ENCODE measurements at places on chromosomes 4 and X.

GRCh38 chrX:150688911-150689451 lies 4.2 kb upstream of the MTMR1 start:
- DNase-seq, result no peak

DNA sequence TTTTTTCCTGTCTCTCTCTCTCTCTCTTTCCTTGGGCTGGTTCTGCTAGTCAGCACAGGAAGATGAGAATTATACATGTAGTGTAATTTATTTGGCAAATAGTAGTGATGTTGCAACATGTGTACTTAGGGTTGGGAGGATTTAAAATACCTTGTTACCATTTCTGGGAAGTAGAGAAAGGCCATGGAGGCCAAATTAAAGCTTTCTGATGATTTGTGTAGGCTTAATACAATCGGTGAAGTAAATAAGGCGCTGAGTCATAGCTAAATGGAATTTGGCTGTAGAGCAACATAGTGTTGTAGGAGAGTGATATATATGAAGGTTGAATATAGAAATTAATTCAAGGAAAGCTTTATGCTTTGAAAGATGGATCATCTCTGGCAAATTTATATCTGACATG lies 295.3 kb downstream of the GRID2 start:
- no peak for DNase-seq

- no peak for DNase-seq
These were observed 134.7 kb downstream of the FNIP2 start for GRCh38 chr4:158903472-158904043.

GRCh38 chr4:13327991-13328390 lies 156.1 kb downstream of the RAB28 start:
- no peak for DNase-seq

- no peak for DNase-seq
These were observed 384.8 kb downstream of the IL15 start for GRCh38 chr4:142021181-142021580.

DNA sequence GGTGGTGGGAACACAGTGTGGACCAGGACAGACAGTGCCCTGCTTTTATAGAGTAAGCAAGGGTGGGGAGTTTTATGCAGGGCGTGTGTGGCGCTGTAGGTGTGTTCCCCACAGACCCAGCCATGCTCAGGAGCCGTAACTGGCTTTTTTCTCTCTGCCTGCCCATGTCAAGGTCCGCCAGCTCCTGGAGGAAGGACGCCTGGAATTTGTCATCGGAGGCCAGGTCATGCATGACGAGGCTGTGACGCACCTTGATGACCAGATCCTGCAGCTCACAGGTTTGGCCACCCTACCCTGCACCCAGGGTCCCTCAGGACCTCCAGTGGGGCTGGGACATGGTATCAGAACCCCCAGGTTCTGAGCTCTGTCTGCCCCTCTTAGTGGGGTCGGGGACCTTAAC lies 3.2 kb downstream of the MAN2B2 start:
- DNase-seq, result no peak

DNA sequence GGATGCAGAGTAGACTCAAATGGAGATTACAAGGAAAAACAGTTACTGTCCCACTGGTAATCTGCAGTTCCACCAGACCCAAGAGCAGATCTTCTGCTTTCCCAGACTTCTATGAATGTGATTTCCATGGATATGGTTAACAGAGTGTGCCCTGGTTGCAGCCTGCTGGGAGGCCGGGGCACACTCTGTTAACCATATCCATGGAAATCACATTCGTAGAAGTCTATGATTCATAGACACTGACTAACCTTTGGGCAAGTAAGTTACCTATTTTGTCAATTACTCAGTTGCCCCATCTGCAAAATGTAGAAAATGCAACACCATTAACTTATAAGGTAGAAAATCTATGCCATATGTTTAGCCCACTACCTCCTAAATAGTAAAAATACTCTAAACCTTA lies 443.1 kb upstream of the PITX2 start:
- no peak for DNase-seq

- DNase-seq, result no peak
These were observed 11.5 kb downstream of the LARP7 start for GRCh38 chr4:112648263-112649054.

- DNase-seq, result peak; percentile 88
These were observed at the start of gene EFHC2 for GRCh38 chrX:44343412-44344141. Gene EFHC2, minus strand, starts transcription at chrX:44343672. Its CDS starts 84 bp downstream, at chrX:44343588.

DNA sequence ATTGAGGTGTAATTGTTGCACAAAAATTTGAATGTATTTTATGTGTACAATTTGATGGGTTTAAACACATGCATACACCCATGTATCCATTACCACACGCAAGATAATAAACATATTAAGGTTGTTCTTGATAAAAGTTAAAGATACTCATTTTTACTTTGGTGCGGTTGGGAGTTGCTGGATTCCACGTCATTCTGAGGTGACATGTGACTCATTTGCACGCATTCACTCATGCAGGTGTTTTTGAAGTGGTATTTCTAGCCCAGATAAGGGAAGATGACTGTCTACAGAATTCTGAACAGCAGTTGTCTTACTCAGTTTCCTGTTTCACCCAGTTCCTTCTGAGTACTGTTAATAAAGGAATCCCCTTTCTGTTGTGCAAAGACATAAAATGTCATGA lies 142.0 kb downstream of the RTL3 start:
- no peak for DNase-seq

DNA sequence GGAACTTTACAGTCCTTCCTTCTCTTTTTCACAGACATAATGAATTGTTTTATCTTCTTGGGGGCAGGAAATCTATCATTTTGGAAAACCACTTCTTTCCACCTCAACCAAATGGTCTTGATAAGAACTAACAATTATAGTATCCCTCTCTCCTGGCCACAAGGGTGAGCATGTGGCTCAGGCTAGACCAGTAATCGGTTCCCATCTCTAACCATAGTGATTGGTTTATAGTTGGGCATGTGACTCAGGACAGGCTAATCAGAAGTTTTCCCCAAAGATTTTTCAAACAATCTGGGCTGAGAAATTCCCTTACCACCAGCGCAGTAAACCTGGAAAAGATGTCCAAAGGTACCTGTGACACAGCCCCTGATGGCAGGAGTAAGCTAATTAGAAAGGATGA lies 4.0 kb upstream of the CXorf66 start:
- no peak for DNase-seq

DNA sequence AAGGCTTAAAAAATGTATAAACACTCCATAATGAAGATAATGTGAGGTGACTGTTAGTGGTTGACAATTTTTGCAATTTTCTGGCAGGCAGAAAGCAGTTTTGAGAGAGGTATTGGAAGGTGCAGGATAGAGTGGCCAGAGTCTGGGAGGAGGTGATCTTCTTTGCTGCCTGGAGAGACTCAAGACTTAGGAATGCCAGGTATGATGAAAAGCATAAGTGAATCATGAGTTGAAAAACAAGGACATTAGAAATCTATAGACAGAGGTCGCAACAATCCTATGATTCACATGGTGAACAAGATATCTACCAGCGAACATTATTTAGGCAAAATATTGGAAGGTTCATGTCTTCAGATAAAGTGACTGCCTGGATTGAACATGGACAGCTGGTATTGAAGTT lies 118.5 kb downstream of the CFAP299 start:
- DNase-seq, result no peak

- DNase-seq, result no peak
These were observed 80.4 kb downstream of the HS6ST2 start for GRCh38 chrX:132877954-132878536.

GRCh38 chr4:139492429-139492828 lies 38.5 kb downstream of the RAB33B start:
- DNase-seq, result no peak

- no peak for DNase-seq
These were observed 47.7 kb downstream of the ARHGEF38 start for GRCh38 chr4:105599932-105600655.

DNA sequence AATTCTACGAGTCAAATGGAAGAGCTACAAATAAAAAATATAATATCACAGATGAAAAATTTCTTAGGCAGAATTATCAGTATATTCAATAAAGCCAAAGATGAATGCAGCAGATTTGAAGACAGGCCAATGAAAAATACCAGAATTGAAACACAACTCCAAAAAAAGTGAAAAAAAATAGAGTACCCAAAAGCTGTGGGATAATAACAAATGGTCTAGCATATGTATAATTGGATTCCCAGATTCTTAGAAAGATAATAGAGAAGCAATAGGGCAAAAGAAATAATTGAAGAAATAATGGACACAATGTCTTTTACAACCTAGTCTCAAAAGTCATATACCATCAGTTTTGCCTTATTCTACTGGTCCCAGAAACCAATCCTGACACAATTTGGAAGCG lies 4.4 kb downstream of the ANAPC10 start:
- no peak for DNase-seq

DNA sequence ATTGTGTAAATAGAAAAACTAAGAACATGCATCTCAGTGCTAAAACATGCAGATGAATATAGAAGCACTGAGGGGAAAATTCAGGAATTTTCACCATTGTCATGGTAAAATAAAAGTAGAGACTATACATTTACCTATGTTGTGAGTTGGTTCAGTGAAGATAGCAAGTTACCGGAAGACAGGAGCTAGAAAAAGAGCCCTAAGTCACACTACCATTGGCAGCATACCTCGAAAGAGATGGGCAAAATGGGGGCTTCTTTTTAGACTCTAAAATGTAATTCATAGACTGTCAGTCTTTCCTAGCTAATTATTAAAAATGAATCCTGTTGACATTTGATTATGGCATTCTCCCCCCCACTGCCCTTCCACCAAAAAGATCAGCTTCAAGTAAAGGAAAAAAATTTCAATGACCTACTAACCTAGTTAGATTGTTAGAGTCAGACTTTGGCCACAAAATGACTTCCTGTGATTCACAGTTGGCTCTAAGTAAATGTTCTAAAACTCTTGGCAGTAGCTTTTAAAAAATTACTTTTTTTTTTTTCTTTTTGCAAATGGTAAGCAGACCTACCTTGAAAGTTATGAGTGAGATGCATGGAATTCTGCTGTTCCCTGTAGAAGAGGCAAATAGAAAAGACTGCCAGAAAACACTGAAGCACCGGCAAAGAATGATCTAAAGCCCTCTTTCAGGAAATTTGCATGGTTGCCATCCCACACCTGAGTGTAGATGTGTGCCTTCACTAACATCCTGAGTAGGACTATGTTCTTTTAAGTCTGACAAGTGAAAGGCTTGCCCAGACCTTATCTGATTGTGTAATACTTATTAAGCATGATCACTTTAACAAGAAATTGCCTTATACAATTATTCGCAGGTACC lies 26.4 kb upstream of the ARSJ start:
- no peak for DNase-seq

DNA sequence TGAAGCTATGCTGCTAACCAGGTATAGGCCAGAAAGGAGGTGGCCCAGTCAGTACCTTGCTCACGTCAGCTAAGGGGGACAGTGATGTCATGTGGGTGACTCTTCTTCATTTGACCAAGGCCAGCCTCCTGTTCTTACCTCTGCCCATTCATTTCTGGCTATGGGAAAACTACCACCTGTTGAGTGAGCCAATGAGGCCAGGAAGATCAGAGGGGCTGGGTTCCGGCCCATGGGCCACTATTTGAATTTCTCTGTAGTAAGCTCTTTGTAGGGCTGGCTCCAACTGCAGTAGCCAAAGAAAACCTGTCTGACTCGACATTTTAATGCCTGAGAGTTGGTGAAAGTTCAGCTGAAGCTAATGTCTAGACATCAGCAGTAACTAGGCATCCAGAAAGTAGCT lies 102.6 kb downstream of the AKAP4 start:
- DNase-seq, result no peak

DNA sequence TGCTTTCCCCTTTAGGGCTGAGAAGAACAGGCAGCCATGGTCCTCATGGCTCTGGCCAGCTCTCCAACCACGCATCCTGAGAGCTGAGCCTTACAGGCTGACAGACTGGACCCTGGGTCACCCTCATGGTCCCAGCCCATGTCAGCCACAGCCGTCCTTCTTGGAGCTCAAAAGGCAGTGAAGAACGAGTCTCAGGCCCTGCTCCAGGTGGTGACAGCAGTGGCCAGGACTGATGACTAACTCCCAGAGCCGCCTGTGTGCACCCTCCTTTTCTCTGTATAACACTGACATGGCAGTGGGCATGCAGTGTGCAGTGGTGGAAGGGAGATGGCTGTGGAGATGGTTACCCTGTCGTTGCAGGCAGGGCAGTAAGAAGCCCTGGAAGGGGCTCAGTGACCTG lies 10.3 kb upstream of the DUSP9 start:
- peak; percentile 56 for DNase-seq

- no peak for DNase-seq
These were observed 84.7 kb downstream of the PPA2 start for GRCh38 chr4:105389167-105389566.

GRCh38 chrX:119236623-119237561 lies 807 bp downstream of the PGRMC1 start:
- peak; percentile 86 for DNase-seq

DNA sequence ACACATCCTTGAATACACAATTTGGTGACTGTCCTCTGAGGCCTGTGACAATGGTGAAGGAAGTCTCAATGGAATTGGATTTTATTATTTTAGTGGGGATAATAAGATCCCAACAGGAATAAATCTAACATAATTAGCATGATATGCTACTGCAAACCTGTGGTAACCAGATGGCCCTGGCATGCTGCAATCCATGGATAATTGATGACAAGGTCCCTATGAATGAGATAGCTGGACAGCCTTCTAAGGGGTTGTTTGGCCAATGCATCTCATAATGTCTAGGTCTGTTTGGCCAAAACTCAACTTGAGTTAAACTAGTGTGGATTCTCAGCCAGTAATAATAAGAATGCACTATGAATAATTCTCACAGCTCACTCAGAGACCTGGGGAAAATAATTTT lies 145.3 kb upstream of the GALNTL6 start:
- DNase-seq, result no peak

GRCh38 chr4:48191758-48192157 lies 57.7 kb upstream of the TXK start:
- DNase-seq, result no peak

Data from spleen (tissue), 13 donors.